Femur (tissue), 1 donor: ENCODE measurements at places on chromosomes 6 and 20.
A peak's percentile ranks its signal among the peaks of the same experiment; 100 is the strongest.

- DNase-seq: no peak
These were observed 650.7 kb downstream of the KIF16B start for GRCh38 chr20:15922556-15922955.

DNA sequence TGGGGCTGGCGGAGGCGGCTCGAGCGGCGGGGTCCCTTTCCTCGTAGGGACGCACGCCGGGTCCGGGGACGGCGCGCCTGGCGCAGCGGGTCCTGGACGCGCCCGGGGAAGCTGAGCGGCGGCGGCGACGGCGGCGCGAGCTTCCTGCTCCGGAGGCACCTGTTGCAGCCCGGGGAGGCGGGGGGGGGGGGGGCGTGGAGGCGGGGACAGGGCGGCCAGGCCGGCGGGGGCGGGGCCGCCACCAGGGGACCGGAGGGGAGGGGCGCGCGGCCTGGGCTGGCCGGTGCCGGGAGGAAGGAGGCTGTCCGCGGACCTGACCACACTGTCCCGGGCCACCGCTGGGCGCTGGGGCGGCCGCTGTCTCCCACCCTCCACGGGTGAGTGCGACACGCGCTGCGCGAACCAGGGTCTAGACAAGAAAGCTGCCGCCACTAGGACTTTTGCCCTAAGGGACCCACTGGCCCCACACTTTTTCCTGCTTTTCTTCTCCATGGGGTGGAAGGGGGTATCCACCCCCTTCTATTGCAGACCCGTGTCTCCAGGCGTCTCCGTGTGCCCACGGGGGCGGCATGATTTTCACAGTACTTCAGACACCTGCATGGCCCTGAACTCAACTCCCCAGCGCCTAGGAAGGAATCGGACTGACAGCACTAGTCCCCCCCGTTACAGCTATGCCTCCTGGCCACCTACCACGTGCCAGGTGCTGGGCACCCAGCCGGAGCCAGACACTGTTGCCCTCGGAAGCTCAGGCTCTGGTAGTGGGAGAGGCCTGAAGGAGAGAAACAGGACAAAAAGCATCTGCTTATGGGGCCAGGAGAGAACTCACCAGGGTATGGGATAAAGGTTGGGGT is at the start of gene NFATC2:
NFATC2 (minus strand) TSS at position 149 of the 851 bp plus-strand sequence. CDS start 220 bp downstream, outside the sequence.
- peak; percentile 71 for DNase-seq

DNA sequence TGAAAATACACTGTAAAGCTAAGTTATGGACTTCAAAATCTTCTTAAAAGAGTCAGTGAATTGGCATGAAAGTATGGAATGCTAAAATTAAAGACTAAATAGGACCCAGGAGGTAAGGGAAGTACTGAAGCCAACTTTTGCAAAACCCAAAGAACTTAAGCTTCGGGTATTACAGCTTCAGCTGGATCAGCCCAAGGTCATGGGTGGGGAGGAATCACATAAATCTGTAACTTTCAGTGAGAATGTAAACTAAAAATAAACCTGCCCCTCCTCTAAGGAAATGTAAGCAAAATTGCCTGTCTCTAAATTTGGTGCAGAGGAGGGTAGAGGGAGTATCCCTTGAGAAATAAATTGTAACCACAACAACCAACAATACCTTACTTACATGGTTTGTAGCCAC is 4.4 kb upstream of the MUC21 start:
- no peak for DNase-seq

DNA sequence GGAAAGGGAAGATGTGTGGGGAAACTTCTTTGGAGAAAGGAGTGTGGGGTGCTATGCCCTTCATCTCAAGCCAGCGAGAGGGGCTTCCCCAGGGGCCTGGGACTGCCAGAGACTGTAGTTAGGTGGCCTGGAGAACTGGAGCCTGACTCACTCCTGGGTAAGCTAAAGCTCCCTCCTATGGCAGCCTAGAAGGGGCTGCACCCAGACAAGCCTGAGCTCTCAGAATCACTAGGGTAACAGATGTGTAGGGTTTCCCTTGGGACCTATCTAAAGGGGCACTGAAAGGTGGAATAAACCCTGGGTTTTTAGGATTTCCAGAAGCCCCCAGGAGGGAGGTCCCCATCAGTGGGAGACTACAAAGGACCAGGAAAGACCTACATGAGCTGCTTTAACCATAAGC is 1.6 kb upstream of the ARMC2 start:
- no peak for DNase-seq

- peak; percentile 84 for DNase-seq
These were observed 2.6 kb downstream of the TRAF3IP2 start for GRCh38 chr6:111603040-111603439.

GRCh38 chr6:129908858-129909257 is 47.7 kb upstream of the TMEM244 start:
- no peak for DNase-seq

DNA sequence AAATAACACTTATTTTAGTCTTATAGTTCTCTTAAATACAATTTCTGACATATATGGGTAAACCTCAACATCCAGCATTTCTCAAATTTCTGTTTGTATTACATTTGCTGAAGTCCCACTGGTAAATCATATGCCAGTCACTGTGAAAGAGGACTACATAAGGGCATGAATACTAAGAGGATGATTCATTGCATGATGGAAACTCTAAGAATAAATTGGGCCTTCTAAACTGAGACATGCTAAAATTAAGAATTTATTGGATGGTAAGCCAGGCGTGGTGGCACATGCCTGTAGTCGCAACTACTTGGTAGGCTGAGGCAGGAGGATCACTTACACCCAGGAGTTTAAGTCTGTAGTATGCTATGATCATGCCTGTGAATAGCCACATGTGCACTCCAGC is 12.1 kb downstream of the DEFB123 start:
- no peak for DNase-seq
